ENCODE measurements at places on chromosomes 13 and 19.

DNA sequence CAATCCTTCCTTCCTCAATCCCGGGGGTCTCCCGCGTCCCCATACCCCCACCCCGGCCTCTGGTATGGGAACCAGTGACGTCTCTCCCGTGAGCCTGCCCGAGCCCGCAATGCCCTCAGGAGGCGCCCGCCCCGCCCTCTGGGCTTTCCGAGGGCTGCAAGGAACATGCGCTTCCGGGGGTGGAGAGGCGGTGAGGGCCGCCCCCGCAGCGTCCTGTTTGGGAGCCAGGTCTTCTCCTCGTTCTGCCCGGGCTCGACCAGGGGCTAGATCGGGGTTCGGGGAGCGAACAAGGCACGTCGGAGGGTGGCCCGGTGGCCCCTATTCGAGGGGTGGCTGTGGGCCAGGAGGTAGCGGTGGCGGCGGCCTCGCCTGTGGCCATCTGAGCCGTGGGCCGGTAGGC lies 6.6 kb upstream of the TEX101 start:
- DNase-seq, result no peak

DNA sequence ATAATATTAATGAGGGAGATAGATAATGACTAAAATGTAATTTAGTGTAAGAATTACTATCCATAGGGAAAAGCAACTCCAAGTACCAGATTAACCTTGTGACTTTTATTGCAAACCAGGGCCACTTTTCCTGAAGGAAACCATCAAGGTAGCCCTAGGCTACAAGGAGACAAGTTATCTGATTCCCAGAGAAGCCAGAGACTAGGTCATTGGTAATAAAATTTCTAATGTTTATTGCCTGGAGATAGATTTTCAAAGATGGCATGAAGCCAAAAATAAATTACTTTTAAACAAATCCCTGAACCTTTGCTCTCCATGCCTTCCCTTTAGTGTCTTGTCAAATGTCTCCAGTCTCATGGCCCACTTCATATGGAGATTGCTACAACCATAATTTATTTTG lies 610.1 kb upstream of the SLC10A2 start:
- no peak for DNase-seq

- DNase-seq, result no peak
Observed at GRCh38 chr13:23617551-23618024, 47.4 kb downstream of the TNFRSF19 start.

- no peak for DNase-seq
Observed at GRCh38 chr19:31908496-31909225, 436.7 kb upstream of the ZNF507 start.

DNA sequence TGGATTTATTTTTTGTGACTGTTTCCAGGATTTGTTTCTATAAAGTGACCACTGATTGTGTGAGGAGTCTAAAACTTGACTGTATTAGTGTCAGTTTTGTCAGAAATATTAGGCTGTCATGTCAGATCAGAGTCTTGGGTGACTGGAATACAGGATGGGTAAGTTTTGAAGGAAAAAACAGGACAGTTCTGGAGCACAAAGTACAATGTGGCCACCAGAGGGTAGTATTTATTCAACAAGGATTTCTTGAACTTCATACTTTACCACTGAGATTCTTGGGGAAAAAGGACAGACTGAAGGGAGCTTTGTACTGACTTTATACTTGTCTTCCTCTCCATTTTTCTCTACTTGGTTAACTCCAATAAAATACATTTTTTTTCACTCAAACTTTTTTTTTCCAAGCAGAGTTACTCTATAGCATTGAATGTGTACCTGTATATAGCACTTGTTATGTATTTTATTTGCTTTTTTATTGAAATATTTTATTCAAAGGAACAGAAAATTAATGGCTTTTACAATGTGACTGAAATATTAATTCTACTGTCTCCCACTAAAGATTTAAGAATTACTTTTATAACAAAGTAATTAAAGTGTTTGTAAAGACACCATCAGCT lies 51.1 kb downstream of the LMO7 start:
- DNase-seq, result no peak

GRCh38 chr13:99526549-99526948 lies 25.3 kb downstream of the TM9SF2 start:
- DNase-seq, result no peak

Measured in left ventricle myocardium superior (tissue), 1 donor.